HAP-1 (cell line): ENCODE measurements at places on chromosomes 5 and 9.

DNA sequence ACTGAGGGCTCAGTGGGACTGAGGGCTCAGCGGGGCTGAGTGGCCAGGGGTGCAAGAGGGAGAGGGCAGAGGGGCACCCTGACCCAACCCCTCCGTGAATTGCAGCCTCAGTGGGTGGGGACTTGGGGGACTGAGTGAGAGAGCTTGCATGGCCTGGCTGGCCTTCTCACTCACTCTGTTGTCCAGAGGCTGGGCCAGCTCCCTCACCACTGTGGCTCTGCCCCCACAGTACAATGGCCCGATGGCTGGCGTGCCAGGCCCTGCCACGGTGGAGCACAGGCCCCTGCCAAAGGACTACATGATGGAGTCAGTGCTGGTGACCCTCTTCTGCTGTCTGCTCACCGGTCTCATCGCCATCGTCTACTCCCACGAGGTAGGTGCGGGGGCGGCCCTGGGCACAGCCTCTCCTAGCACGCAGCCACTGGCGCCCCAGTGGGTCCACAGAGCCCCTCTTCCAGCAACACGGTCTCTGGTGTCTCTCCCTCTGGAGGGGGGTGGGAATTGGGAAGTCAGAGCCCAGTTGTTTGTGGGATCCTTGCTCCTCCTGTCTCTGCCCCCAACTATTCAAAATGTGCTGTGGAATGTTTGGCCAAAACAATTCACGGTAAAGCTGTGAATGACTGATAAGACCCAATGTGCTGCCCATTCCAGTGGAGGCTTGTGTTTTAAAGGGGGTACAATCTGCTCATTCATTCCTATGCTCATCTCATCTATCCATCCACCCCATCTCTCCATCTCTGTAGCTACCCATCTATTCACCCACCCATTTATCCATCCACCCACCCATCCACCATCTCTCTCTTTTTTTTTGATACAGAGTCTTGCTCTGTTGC, 10.7 kb downstream of the PRRT1B start:
- no peak for DNase-seq

DNA sequence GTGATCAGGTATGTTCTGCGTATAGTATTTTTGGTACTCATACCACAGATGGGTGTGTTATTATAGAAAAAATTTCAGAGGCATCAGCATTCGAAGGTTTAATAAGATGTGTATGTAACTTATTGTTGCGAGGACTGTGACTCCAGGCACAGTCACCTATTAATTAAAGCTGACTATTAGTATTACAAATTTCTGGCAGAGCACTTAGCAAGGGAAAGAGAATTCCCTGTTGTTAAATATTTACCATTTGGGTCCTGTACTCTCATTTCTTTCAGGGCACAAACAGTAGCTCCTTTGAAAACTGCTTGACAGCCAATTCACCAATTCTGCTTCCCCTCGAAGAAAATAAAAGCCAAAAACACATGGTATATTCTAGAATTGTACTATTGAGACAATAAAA, 653.8 kb downstream of the ELAVL2 start:
- no peak for DNase-seq

GRCh38 chr5:1793301-1793740, 6.3 kb downstream of the MRPL36 start:
- no peak for DNase-seq

- no peak for DNase-seq
These were observed 210.2 kb upstream of the TARS1 start for GRCh38 chr5:33230467-33231078.

DNA sequence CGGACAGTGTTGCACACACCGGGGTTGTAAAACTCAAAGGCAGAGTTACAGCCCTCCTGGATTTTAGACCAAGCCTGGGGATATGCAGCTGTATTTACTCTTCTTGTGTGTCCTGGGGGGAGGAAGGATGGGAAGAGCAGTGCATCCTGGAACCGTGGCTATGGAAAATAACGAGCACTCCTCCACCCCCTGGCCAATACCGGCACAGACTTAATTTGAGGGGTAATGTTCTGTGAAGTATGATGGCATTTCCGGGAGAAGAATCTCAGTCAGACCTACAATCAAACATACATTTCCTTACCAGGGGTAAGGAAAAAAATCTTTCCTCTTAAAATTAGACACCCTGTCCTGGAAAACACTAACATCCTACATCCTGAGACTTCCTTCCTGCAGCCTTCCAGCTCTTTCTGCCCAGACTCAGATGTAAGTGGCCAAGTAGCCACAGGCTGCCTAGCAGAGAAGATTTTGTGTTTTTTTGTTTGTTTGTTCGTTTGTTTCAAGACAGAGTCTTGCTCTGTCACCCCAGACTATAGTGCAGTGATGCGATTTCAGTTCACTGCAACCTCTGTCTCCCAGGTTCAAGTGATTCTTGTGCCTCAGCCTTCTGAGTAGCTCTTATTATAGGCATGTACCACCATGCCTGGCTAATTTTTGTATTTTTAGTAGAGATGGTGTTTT, 11.0 kb upstream of the ERMP1 start:
- no peak for DNase-seq
